Hepatocyte (in vitro differentiated cells): ENCODE measurements at places on chromosomes 4 and X. TPM values are rescaled to one million over a fixed set of nuclear protein-coding genes. Genes with fewer than 3 reads are reported as not detected.

The CXCL6 gene
- total RNA-seq, result 6.0 and 7.5 TPM in 2 replicates

The ARMCX1 gene
- 53.1 and 62.4 TPM in 2 replicates for total RNA-seq

The MUC7 gene
- not detected in 2 replicates for total RNA-seq

The DRD5 gene
- not detected in 2 replicates for total RNA-seq

The ARHGAP6 gene
- 6.9 and 7.9 TPM in 2 replicates for total RNA-seq

The CYLC1 gene
- total RNA-seq, result not detected in 2 replicates

The F11 gene
- total RNA-seq, result 9.5 and 19.4 TPM in 2 replicates

The CPXCR1 gene
- total RNA-seq, result not detected in 2 replicates

The MAGEE1 gene
- total RNA-seq, result 1.5 and 1.7 TPM in 2 replicates

The TLR6 gene
- 1.1 and 2.6 TPM in 2 replicates for total RNA-seq

The ZNF157 gene
- total RNA-seq, result 0.08 and 0.33 TPM in 2 replicates

The ACSL4 gene
- total RNA-seq, result 213 and 250 TPM in 2 replicates

The PPP1R2C gene
- total RNA-seq, result not detected in 2 replicates

The DCHS2 gene
- total RNA-seq, result 0.32 and 1.7 TPM in 2 replicates

The TMEM144 gene
- 58.9 and 68.5 TPM in 2 replicates for total RNA-seq

The PPEF2 gene
- total RNA-seq, result not detected in 2 replicates

The CT83 gene
- not detected in 2 replicates for total RNA-seq

The GAGE13 gene
- not detected in 2 replicates for total RNA-seq

The FOXR2 gene
- total RNA-seq, result not detected in 2 replicates

The PLAC1 gene
- 0.24 and 2.9 TPM in 2 replicates for total RNA-seq

The ASMT gene
- total RNA-seq, result not detected in 2 replicates

The MSMO1 gene
- 747 and 796 TPM in 2 replicates for total RNA-seq

The FGB gene
- total RNA-seq, result 1,901 and 1,953 TPM in 2 replicates

The NEUROG2 gene
- total RNA-seq, result 0.20 TPM in 1 of 2 replicates, not detected in the other

The EREG gene
- 18.9 and 28.3 TPM in 2 replicates for total RNA-seq

The SULT1E1 gene
- 69.8 and 72.5 TPM in 2 replicates for total RNA-seq

The SLC6A14 gene
- total RNA-seq, result 0.72 and 2.7 TPM in 2 replicates

The TMEM165 gene
- total RNA-seq, result 146 and 160 TPM in 2 replicates

The SCD5 gene
- total RNA-seq, result 14.7 and 19.2 TPM in 2 replicates

The SSX3 gene
- not detected in 2 replicates for total RNA-seq

The FGF16 gene
- total RNA-seq, result 0.27 TPM in 1 of 2 replicates, not detected in the other

The HEPH gene
- 159 and 161 TPM in 2 replicates for total RNA-seq

The PDGFC gene
- total RNA-seq, result 58.7 and 63.3 TPM in 2 replicates

The CPE gene
- 85.2 and 106 TPM in 2 replicates for total RNA-seq

The CT45A2 gene
- total RNA-seq, result not detected in 2 replicates

The ARX gene
- not detected in 2 replicates for total RNA-seq

The DGKK gene
- 0.36 and 0.40 TPM in 2 replicates for total RNA-seq

The USP26 gene
- total RNA-seq, result 0.07 TPM in 1 of 2 replicates, not detected in the other

The NPY1R gene
- total RNA-seq, result 5.7 and 9.0 TPM in 2 replicates

The GAGE1 gene
- not detected in 2 replicates for total RNA-seq
